Mucosa of gallbladder (tissue), 1 donor: ENCODE measurements at places on chromosomes 2 and 18. TPM values are rescaled to one million over a fixed set of nuclear protein-coding genes. Genes with fewer than 3 reads are reported as not detected.
A peak's percentile ranks its signal among the peaks of the same experiment; 100 is the strongest.

DNA sequence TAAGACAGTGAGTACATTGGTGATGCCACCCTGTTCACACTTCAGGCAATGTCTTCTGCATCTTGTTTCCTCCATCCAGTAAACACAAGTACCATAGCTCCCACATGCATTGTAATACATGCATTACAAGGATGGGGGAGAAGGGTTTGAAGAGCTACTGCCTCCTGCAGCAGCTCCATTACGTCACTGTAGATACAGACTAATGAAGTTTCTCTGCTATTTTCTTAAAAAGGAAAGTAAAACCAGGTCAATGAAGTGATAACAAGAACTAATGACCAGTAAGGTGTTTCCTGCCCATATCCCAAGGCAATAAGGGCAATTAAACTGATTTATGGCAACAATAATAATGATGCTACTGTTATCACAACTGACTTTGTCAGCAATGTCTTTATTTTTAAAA lies 18.2 kb upstream of the BBS5 start:
- DNase-seq: no peak

Gene CCDC141
- total RNA-seq: 90.3 TPM

Gene ZFP36L2
- 209 TPM for total RNA-seq

DNA sequence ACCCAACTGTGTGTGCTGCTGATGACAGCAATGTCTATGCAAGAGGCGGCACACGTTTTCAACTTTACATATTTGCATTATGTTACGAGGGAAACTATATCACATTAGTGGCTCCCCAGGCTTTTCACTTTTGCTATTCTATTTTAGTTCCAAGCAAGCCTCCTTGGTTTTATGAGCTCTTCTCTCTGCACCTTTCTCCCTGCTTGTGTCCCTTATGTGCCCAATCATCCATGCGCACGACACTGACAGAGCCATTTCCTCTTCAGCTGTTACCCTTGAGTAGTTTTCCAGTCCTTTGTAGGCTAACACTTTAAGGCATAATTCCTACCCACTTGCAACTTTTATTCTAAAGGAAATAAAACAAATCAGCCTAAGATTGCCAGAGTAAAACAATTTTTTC lies 154.3 kb downstream of the TCF4 start:
- no peak for DNase-seq

- no peak for DNase-seq
Observed at GRCh38 chr18:49378458-49378857, 82.0 kb downstream of the DYM start.

DNA sequence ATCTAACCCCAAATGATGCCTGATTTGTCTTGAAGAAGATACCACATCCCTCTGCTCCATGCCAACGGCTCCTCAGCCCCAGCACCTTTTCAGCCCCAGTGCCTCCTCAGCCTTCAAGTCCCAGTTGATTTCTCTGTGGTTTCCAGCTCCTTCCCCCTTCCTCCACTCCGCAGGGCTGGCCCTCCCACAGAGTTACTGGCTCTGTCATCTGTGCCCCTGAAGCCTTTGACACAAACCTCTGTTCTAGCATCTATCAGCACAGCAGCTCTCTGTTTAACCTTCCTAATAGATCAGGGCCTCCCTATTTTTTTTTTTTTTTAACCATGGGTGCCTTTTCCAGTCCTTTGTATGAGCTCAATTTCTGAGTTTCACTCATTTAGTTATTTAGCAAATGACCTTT lies 201.3 kb upstream of the CXCR4 start:
- no peak for DNase-seq

DNA sequence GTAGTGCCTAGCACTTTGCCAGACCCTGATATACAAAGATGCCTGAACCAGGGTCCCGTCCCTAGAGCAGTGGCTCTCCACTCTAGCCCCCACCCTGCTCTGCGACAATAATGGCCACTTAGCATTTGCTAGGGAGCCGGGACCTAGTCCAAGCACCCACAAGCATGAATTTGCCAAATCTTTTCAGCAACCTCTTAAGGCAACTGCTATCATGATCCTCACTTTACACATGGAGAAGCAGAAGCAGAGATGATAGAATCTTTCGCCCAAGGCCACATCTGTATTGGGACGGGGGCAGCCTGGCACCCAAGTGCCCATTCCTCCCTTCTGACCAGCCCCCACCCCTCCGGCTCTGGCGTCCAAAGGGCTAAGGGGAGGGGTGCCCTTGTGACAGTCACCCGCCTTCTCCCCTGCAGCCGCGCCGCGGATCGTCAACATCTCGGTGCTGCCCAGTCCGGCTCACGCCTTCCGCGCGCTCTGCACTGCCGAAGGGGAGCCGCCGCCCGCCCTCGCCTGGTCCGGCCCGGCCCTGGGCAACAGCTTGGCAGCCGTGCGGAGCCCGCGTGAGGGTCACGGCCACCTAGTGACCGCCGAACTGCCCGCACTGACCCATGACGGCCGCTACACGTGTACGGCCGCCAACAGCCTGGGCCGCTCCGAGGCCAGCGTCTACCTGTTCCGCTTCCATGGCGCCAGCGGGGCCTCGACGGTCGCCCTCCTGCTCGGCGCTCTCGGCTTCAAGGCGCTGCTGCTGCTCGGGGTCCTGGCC lies 13.0 kb downstream of the SIGLEC15 start:
- DNase-seq: peak; percentile 45

Gene ACMSD
- 47.0 TPM for total RNA-seq

DNA sequence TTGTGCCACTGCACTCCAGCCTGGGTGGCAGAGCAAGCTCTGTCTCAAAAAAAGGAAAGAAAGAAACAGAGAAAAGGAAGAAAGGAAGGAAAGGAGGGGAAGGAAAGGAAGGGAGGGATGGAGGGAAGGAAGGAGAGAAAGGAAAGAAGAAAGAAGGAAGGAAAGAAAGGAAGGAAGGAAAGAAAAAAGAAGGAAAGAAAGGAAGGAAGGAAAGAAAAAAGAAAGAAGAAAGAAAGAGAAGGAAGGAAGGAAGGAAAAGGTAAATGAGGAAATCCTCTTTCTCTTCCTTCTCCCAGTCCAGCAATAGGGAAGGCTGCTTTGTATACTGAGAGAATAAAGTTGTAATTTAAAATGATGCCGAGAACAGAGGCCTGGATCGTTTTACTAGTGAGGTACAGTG lies 22.8 kb upstream of the ZNF407 start:
- DNase-seq: no peak

DNA sequence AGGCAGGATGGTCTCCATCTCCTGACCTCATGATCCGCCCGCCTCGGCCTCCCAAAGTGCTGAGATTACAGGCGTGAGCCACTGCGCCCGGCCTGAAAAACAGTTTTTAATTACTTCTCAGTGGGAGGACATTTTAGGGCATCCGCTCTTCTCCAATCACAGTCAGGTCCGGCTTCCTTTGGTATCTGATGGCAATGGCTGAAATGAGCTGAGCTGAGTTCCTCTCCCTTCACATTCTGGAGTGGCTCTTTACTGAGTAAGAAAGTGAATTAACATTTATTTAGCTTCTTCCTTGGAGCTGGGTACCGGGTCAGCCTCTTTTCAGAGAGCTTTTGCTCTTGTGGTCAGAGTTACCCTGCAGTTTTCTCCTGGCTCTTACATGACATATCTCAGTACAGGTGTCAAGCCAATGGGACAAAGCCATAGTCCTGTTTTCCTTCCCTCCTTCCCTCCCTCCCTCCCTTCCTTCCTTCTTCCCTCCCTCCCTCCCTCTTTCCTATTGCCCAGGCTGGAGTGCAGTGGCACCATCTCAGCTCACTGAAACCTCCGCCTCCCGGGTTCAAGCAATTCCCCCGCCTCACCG lies 1.1 kb upstream of the TTC27 start:
- DNase-seq: no peak
